ENCODE measurements at places on chromosomes 7 and 10. TPM values are rescaled to one million over a fixed set of nuclear protein-coding genes. Genes with fewer than 3 reads are reported as not detected.

Gene GPR15LG
- total RNA-seq = not detected

Gene AKR1C2
- 2.5 TPM for total RNA-seq

Gene CPA4
- total RNA-seq = 4.1 TPM

Gene CCT6A
- 130 TPM for total RNA-seq

Gene BRI3
- 112 TPM for total RNA-seq

GRCh38 chr7:957418-958220 lies 3.1 kb upstream of the ADAP1 start:
- H3K4me3 ChIP-seq = no peak overlapping the region
- H3K36me3 ChIP-seq = no peaks in the 10 kb centered on the region
- peaks cover 28% of the 10 kb centered on the region for H3K27me3 ChIP-seq
- H3K27ac ChIP-seq = no peak overlapping the region
- DNase-seq = no peak

DNA sequence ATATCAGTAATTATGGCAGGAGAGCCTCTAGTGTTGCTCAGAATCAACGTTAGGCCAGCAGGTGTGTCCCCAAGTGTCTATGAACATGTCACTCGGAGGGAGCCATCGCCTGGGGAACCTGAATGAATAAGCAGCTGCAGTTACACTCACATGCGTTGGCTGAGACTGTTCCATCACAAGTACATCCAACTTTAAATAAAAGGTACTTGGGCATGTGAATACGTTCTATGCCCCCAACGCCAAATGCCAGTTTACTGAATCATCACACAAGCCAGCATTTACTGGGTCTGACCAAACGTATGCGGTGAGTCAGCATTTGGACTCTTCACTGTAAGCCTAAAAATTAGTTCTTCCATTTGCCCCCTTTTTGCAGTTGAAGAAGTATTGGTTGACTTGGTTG lies 207.6 kb upstream of the PLXNA4 start:
- no peak overlapping the region for H3K27ac ChIP-seq
- no peaks in the 10 kb centered on the region for H3K4me1 ChIP-seq
- no peak overlapping the region for H3K4me3 ChIP-seq
- no peak for DNase-seq

DNA sequence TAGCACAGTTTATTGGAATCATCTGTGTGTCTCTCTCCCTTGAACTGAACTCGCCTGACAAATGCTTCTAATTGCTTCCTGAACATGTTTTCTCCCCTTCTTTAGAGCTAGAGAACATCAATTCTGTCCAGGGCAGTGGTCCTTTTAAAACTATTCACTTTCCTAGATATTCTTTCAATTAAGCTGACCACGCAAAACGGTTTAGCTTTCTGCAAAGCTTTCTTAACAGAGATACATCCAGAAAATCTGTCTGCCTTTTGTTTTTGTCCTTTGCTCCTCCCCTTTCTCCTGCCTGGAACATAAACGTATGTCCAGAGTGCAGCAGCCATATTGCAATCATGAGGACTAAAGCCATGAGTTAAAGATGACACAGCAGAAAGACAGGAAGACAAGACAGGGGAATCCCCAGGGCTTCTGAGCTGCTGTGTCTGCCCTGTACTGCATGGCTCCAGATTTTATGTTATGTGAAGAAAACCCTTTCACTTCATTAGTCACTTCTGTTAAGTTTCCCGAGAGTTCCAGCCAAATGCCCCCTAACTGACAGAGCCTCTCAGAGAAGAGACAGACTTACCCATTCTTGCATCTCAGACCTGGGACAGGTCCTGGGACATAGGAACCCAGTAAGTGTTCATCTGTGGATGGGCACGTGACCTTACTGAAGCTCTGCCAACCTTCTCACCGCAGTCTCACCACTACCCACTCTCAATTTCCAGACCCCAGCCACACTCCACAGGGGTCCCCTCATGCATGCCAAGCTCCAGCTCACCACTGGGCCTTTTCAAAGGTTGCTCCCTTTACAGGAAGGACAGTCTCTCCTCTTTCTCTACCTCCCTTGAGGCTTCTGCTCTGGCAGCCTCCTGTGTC lies 35.0 kb upstream of the CPXM2 start:
- no peaks in the 10 kb centered on the region for H3K36me3 ChIP-seq
- H3K27me3 ChIP-seq = peaks cover 26% of the 10 kb centered on the region
- no peaks in the 10 kb centered on the region for H3K4me1 ChIP-seq
- H3K4me3 ChIP-seq = no peak overlapping the region

DNA sequence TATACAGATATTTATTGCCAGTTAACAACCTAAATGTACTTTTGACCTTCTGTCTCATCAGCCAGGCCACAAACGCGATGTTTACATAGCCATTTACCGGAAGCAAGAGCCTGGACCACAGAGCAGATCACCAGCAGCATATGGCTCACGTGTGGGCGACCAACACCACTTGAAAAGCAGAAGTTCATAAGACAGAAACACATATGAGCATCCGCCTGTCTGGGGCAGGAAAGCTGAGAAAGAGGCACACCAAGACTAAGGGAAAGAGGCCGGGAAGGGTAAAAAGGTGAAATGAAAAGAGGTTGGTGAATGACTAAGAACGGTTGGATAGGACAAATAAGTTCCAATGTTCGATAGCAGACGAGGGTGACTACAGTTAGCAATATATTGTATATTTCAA lies 1.3 kb downstream of the ABCB1 start:
- no peak overlapping the region for H3K4me3 ChIP-seq
- no peak for DNase-seq
- peaks cover 10% of the 10 kb centered on the region for H3K4me1 ChIP-seq
- H3K27me3 ChIP-seq = peaks cover 85% of the 10 kb centered on the region

- no peak overlapping the region for H3K27ac ChIP-seq
- H3K36me3 ChIP-seq = no peaks in the 10 kb centered on the region
- no peak for DNase-seq
- no peak overlapping the region for H3K4me3 ChIP-seq
- peaks cover 10% of the 10 kb centered on the region for H3K27me3 ChIP-seq
Observed at GRCh38 chr10:100130831-100131230, 49.2 kb upstream of the CPN1 start.

DNA sequence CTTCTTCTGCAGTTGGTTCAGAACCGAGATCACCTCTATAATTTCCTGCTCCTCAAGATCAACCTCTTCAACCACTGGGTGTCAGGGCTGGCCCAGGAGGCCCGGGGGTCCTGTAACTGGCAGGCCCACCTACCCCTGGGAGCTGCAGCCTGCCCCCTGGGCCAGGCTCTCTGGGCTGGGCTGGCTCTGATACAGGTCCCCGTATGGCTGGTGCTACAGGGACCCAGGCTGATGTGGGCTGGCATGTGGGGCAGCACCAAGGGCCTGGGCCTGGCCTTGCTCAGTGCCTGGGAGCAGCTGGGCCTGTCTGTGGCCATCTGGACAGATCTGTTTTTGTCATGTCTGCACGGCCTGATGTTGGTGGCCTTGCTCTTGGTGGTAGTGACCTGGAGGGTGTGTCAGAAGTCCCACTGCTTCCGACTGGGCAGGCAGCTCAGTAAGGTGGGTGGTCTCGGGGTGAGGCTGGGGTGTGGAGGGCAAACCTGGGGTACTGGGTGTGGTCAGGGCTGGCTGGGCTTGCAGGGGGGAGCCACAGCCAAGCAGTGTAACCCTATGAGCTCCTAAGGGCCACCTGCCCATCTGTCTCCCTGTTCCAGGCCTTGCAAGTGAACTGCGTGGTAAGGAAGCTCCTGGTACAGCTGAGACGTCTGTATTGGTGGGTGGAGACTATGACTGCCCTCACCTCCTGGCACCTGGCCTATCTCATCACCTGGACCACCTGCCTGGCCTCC lies 4.2 kb downstream of the TMEM270 start:
- H3K27ac ChIP-seq = no peak overlapping the region
- no peaks in the 10 kb centered on the region for H3K27me3 ChIP-seq
- no peak overlapping the region for H3K4me3 ChIP-seq
